Mucosa of descending colon (tissue), 3 donors: ENCODE measurements at places on chromosomes 7 and 10. TPM values are rescaled to one million over a fixed set of nuclear protein-coding genes. Genes with fewer than 3 reads are reported as not detected.

- DNase-seq: no peak
These were observed 68.4 kb upstream of the ZNF716 start for GRCh38 chr7:57381581-57381980.

DNA sequence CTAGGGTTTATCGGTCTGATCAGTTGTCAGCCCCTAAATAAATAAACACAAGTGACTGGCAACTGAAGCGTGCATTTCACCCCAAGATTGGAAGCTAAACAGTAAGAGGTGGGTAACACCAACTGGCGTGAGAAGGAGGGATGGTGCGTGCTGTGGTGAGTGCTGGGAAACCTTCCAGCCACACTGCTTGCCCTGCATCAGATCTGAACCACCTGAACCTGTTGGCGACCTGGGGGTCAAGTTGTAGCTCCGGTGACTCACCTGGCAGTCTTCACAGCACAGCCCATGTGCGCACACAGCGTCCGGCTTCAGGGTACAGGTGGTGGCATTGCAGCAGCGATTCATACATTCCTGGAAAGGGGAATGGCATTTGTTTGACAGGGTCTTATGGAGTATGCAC is 170.1 kb downstream of the FANK1 start:
- no peak for DNase-seq

DNA sequence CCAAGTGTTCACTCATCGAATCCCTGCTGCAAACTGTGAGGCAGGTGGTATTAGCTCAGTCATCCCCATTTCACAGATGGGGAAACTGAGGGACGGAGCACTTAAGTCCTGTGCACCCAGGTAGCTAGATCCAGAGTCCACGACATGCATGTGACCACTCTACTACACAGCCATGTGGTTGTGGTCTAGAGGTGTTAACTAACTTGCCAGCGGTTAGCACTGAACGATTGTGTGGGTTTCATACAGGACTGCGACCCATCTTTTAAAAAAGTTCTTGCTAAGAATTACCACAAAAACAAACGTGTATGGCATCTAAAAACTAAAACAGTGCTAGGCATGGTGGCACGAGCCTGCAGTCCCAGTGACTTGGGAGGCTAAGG is 16.1 kb upstream of the ABCC2 start:
- no peak for DNase-seq

Gene OPALIN
- not detected for total RNA-seq

Gene RAB18
- 98.9 TPM for total RNA-seq

DNA sequence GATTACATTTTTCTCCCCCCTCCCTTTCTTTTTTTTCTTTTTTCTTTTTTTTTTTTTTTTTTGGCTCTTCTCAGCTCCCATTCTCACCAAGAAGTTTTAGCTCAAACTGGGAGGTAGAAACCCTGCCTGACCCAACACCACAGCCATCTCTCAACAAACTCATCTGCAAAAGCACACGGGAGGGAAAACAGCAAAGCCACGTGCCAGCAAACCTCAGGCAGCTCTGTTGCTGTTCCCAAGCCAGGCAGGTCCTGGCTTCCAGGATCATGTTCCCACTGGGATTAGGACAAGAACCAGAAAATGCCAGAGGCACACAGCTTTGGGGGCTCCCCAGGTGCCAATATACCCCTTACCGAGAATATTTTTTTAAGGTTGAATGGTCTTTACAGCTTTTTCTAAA is 56.7 kb downstream of the ITIH5 start:
- no peak for DNase-seq

DNA sequence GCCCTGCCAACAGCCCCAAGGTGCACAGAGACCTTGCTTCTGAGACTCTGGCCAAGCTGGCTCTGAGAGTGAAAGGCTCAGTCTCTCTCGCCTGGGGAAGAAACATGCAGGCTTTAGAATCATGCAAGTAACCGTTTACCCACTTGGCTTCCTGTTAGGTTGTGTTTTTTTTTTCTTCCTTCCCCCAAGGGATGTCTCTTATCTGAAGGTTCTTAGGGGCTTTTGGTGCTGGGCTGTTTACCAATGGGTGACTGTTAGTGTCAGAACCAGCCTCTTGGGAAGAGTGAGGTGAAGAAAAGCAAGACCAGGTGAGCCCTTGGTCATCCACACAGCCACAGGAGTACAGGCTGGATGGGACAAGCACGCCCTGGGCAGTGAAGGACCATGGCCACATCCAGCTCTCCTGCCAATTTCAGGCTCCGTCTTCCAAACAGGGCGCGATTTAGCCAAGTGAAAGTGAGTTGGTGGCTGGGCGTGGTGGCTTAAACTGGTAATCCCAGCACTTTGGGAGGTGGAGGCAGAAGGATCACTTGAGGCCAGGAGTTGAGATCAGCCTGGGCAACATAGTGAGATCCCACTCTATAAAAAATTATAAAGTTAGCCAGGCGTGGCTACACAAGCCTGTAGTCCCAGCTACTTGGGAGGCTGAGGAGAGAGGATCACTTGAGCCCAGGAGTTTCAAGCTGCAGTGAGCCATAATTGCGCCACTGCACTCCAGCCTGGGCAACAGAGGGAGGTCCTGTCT is 76.3 kb upstream of the CUX1 start:
- no peak for DNase-seq

DNA sequence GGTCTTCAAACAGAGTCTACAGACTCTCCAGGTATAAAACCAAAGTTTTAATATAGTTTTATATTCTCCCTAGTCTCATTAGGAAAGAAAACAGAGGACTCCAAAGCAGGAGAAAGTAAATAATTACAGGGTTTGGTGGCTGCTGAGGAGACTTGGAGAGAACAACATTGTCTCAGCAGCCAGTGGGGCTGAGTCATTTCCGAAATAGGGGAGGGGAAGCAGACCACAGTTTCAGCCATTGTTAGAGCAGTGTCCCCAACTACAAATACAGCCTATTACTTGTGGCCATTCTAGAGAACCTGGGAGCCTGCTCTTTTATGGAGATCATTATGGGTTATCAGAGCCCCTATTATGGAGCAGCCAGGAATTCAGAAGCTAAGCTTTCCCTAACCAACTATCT is 44.2 kb upstream of the A1CF start:
- no peak for DNase-seq

- DNase-seq: no peak
These were observed 557.0 kb upstream of the IGFBP3 start for GRCh38 chr7:46478046-46478445.

GRCh38 chr7:157694376-157694665 is 357.5 kb downstream of the DNAJB6 start:
- DNase-seq: no peak

DNA sequence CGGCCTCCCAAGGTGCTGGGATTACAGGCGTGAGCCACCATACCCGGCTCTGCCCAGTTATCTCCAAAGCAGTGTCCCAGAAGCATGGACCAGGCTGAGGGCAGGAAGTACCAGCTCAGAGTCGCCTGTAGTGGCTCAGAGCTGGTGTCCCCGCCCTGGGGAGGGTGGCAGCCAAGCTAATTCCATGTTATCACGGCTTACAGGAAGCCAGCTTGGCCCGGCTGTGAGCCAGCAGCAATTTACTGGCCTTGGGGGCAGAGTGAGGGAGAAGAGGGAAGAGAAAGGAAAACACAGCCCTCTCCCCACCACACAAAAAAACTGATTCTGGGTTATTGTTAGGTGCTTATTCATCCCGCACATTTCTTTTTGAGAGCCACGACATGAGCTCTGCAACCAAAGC is 88.1 kb downstream of the HIP1 start:
- DNase-seq: no peak

GRCh38 chr7:68217426-68217825 is 1220.8 kb downstream of the TYW1 start:
- no peak for DNase-seq

Gene DPP6
- 1.5 TPM for total RNA-seq

DNA sequence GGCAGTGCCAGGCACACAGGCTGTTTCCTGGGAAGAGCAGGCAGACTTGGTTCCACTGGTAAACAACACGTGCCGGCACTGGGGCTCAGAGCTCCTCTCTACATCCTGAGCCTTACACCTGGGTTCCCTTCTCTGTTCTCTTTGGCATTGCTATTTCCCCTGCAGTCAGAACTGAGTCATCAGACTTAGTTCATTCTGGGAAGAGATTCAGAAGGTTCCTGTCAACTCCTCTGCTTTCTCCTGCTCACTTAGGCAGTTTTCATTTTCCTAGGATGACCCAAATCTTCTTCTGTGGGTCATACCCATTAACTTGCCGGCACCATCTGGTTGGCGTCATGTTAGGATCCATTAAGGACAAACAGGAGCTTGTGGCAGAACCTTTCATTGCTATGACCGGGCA is 33.4 kb upstream of the LRRC18 start:
- no peak for DNase-seq

Gene PNLIPRP1
- total RNA-seq: not detected

- no peak for DNase-seq
These were observed 222.2 kb upstream of the NRP1 start for GRCh38 chr10:33556620-33557019.

Gene ODAD2
- total RNA-seq: 1.1 TPM

DNA sequence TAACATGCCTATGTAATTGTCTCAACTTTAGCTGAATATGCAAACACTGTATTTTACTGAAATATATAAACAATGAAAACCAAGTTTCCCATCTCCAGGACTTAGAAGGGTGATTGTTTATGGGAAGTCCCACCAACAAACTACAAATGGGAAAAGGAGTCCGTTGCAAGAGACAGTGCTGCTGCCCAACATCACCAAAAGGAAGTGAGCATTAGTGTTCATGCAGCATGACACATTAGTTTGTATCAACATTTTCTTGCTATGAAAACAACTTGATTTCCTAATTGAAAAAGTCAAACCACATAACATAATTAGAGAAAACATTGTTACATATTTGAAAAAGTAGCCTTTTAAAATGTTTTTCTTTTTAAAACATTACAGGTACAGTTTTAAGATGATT is 138.5 kb downstream of the ZNF438 start:
- no peak for DNase-seq

DNA sequence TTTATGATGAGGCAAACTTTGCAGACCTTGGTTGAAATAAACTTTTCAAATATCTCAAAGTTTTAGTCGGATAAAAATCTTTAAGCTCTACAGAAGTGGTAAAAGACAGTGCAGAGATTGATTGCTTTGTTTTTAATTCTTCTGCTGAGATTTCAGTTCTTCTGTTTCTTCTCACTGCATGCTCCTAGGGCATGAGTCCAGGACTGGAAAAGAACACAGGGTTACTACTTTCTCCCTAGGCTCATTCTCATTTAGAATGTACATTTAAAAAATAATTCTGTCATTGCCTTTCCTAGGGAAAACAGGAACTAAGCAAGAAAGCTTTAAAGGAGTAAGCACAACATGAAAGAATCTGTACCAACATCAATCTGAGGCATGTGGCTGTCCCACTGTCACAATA is 256.7 kb upstream of the DGKB start:
- DNase-seq: no peak

Gene LLCFC1
- not detected for total RNA-seq
